ENCODE measurements at places on chromosomes 6 and 20.

DNA sequence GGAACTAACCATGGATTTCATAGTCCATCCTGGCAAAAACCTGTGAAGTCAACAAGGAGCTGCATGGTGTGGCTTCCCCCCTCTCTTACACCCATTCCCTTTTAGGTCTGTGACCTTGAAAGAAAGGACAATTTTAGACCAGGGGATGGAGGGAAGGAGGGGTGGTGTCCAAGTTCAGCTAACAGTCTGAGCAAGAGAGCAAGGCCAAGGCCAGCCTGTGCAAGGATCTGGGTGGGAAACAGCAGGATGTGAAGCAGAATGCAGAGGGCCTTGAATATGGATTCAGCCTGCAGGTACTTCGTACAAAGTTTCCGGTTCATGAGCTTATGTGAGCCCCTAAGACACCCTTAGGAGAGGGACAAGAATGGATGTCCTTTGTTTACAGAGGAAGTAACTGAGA lies 293.0 kb downstream of the KIF16B start:
- DNase-seq: no peak

DNA sequence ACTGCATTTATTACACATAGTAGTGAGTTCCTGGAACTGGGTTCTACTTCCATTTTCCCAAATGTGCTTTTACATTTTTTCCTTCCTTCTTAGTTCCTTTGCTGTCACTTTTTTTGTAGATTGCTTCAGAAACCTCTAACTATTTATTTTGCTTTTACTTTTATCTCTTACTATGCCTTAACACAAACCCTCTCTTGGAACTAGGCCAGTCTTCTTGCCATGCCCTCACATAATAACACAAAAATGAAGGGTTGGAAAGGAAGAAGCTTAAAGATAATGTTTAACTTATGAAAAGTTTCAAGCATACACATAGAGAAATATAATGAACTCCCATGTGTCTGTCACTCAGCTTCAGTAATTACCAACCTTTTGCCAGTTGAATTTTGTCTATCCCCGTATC lies 27.1 kb downstream of the TOP1 start:
- DNase-seq: no peak

- DNase-seq: no peak
Observed at GRCh38 chr6:83962582-83962981, 71.0 kb upstream of the MRAP2 start.

DNA sequence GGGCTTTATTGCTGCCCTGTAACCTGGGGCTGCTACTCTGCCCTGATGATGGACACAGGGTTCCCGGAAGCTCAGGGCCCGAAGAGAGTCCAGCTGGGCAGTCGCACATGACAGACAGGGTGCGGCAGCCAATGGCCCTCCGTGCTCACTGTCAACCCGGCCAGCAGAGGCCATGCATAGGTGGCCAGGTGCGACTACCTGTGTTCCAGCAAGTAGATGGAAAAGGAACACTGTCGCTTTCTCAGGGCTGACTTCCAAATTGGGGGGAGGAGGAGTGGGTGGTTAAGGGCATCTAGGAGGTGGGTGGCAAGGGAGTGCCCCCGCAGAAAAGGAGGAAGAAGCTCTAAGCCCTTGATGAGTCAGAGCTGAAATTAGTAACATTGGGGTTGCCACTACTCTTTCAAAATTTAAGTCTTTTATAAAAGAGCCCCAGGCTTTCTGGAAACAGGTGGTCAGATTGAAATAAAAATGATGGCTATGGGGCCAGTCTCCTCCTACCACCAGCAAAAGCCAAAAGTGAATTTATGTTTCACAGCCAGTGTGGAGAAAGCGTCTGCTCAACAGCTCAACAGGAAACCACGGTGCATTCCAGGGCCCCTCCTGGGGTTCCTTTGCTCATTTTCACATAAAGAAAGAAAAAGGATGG lies 2.3 kb upstream of the RAMACL start:
- no peak for DNase-seq

DNA sequence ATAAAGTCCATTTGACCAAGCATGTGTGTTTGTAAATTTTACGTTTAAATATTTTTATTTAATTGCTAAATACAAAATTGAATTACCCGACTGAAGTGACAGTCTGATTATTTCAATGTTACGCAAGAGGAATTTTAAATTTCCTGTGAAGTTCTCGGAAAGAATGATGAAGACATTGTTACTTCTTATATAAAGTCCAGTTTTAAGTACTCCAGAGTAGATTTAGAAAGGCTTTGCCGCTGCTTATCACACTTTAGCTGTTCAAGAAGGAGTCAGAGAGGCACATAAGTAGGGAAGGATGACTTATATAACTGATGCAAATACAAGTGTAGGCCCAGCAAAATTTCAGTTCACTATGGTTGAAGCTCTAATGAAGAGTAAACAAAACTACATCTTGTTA lies 265.1 kb upstream of the CITED2 start:
- DNase-seq: no peak
